NCI-H187 (cell line): ENCODE measurements at places on chromosomes 13 and 19.

DNA sequence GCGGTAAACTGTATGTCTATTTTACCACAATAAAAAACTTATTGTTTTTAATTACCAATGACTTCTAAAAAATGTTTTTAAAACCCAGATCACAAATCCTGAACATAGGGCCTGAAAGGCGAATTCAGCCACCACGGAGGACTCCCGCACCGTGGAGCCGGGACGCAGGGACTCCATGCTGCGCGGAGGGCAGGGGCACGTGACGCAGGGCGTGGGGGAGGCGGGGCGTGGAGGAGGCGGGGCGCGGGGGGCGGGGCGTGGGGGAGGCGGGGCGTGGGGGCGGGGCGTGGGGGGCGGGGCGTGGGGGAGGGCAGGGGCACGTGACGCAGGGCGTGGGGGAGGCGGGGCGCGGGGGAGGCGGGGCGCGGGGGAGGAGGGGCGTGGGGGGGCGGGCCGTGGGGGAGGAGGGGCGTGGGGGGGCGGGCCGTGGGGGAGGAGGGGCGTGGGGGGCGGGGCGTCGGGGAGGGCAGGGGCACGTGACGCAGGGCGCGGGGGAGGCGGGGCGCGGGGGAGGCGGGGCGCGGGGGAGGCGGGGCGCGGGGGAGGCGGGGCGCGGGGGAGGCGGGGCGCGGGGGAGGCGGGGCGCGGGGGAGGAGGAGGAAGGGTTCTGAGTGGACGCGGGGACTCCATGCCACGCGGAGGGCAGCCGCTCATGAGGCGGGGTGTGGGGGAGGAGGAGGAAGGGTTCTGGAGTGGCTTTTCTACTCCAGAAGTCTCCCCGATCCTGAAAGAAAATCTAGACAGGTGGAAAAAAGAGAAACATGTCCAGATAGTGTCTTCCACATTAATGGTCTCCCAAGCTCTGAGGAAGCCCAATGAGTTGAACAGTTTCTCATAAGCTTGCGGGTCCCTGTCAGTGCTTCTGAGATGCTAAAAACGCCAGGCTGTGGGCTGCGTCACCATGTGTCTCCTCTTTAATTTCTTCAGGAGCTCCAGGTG, 4.4 kb upstream of the PROZ start:
- peak; percentile 48 for DNase-seq

GRCh38 chr13:19981685-19982238, 23.2 kb downstream of the ZMYM2 start:
- no peak for DNase-seq

DNA sequence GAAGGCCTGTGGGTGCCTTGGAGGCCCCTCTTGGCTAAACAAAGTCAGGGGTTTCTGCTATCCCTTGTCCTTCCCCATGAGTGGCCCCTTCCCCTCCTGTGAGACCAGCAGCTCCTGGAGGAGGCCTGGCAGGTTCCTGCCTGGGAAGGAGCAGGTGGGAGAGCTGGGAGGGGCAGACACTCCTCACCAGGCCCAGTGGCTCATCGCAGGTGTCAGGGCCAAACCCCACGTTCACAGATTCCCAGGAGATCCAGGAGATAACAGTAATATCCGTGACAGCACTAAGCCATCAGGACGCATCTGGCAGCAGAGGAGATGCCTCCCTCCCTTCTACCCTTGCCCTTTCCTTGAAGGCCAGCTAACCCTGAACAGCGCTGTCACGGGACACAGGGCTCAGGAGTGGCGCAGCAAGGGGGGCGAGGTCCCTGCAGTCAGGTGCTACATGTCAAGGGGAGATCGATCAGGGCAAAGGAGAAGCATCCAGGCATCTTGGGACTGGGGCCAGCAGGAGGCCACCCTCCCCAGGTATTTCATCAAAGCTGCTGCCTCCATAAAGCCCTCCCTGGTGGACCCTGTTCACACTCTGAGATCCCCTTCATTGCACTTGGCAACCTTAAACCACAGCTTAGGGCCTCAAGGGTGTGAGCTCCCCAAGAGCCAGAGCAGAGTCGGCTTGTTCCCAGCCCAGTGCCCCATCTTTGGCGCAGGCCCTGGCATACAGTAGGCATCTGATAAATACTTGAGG, 4.8 kb downstream of the CEBPA start:
- DNase-seq, result no peak

- no peak for DNase-seq
Measured at GRCh38 chr19:38319421-38320258, at the start of gene KCNK6. Gene KCNK6, plus strand, starts transcription at chr19:38319845. Its CDS starts 106 bp downstream, at chr19:38319951.

DNA sequence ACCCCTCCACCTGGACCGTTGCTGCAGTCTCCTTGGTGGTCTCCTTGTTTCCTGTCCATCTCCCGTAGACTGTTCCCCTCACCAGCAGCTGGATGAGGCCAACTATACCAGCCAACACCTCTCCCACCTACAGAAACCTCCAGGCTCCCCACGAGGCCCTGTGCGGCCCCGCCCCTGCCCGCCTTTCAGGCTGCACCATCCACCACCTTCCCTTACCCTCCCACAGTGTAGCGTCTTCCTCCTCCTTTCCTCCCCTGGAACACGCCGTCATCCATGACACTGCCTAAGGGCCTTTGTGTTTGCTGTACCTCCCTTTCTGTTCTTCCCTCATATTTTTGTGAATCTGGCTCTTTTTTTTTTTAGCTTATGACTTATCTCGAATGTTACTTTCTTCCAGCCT, 23.8 kb upstream of the WDR88 start:
- no peak for DNase-seq

- no peak for DNase-seq
Measured at GRCh38 chr13:73061473-73061872, 2.7 kb downstream of the KLF5 start.
